Stimulated activated CD4-positive, alpha-beta T cell treated with anti-CD3 and anti-CD28 coated beads, Interleukin-4, amount 100 ng/mL, for 4 hours (primary cell): ENCODE measurements at places on chromosomes 5 and 9.

GRCh38 chr5:53473633-53474032 lies 6.8 kb upstream of the FST start:
- DNase-seq, result no peak

DNA sequence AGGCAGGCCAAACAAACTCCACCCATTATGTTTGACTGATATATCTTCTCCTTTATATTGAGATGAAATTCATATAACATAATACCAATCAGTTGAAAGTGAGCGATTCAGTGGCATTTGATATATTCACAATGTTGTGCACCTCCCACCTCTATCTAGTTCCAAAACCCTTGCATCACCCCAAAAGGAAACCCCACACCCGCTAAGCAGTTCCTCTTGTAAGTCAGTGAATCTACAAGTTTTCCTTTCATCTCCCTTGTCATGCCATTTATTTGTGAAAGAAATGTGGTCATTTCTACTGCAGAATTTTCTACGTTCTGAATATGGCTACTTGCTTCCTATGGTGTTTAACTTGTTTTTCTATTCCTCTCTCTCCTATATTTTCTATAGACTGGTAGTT lies 99.4 kb upstream of the PTPN3 start:
- no peak for DNase-seq

GRCh38 chr5:96197347-96197746 lies 235.7 kb upstream of the ELL2 start:
- DNase-seq, result no peak

DNA sequence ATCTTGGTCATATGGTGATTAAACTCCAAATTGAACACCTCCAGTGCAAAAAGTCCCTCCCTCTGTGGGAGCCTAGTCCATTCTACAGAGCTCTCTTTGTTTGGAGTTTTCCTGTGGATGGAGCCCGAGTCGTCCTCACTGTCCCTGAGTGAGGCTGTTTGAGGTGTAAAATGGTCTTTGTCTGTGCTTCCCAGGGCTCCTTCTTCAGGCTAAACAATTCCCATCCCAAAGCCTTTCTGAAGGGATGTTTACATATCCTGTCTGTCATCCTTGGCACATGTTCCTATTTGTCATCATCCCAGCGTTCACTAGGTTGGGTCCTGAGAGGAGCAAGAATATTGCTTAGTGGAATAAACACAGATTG lies 68.9 kb downstream of the COL27A1 start:
- DNase-seq, result no peak

DNA sequence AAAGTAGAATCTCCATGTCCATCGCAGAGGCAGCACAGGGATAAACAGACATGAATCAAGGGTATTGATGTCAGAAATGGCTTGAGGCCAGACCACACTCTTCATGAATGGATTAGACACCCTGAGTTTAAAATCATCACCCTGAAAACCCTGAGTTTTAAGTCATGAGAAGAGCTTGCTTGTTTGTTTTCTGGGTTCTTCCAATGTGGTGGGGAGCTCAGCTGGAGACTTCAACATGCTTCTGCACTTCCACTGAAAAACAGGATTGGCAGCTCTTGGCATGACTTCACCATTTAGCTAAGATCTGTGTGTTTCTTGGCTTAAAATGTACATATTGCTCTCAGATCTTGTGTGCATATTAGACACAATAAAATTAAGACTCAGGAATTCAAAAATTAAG lies 9.8 kb downstream of the GCNT4 start:
- no peak for DNase-seq

GRCh38 chr9:97059626-97060025 lies 20.7 kb upstream of the CTSV start:
- DNase-seq, result no peak

DNA sequence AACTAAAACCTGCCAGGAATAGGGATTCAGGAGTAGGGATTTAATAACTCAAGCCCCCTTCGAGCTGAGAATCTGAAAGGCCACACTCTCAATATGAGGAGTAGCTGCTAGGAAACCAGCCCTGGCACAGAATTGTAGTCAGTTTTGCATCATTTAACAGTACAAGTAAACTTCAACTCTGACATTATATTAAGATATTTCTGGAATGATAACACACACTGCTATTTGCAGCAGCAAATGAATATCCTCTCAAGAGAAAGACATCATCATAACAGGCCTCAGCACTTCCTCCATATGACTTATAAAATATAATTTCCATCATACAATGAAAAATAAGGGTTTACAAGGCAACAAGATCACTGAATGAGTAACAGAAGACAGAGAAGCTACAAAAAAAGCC lies 138.2 kb upstream of the RFX3 start:
- no peak for DNase-seq

DNA sequence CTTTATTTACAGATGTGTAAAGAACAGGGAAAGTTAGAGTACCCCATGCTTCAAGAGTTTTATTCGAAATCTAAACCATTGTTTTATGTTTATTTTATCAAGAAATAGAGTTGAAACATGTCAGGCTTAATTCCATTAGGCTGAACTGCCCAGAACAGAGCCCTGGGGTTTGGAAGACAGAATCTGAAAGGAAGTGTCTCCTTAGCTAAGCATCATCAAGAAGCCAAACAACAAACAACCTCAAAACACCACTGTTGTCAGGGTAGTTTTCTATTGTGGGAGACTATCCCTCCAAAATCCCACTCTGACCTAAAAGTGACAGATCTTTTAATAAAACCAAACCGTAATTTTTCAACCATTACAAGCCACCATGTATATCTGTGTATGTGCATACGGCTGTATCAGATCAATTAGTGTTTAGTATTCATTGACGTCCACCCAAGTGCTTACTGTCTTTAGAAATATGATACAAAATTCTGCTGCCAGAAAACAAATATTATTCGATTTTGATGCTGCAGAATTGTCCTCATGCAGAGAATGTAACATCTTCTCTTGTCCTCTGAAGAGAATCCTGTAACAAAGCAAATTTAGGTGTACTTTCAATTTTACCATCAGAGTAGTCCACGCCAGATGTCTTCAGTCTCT lies 271.9 kb upstream of the TMEM161B start:
- DNase-seq, result no peak
